ENCODE measurements at places on chromosomes 7 and 10.

DNA sequence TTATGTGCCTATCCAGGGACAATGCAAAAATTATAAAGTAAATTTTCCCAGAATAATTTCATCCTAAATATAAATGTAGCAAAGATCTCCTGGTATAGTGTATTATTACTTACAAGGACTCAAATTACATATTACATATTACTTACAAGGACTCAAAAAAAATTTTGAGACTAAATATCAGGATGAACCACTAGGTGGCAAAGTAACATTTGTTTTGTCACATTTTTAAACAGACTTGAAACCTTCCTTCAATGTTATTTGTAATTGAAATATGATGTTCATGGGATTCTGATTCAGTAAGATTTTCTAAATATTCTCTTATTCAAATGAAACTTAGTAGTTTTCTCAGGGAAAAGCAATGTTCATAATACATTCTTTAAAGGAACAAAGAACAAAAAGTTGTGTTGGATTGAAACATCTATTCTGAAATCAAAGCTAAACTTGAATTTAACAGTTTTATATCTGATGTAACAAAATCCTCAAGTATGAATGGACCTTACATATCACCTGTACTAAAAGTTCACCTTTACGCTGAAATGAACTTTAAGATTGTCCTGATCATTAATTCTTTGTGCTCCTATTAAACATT, 74.3 kb upstream of the GNAI1 start:
- DNase-seq: peak; percentile 24

GRCh38 chr7:82323806-82324205, 119.8 kb downstream of the CACNA2D1 start:
- no peak for DNase-seq

DNA sequence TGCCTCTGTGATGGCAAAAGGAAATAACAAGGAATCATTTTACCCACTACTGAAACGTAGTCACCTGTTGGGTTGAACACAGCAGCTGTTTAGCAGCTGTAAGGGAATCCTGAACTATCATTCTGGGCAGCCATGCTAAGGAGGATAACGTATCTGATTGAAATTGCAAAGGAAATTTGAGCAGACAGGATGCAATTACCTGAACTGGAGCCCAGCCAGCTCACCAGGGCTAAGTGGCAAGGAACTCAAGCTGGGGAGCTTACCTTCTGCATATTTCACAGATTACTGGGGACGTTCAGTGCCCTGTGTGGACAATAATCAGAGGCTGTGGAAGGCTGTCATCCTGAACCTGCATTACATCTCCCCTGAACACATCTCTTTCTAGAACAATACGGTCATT, 650.5 kb downstream of the SORCS3 start:
- no peak for DNase-seq

- DNase-seq: no peak
Observed at GRCh38 chr7:107164092-107164491, 4.7 kb upstream of the HBP1 start.

GRCh38 chr7:124532166-124532565, 233.4 kb downstream of the GPR37 start:
- DNase-seq: no peak

- DNase-seq: no peak
Observed at GRCh38 chr7:155919391-155920067, 107.3 kb upstream of the SHH start.

DNA sequence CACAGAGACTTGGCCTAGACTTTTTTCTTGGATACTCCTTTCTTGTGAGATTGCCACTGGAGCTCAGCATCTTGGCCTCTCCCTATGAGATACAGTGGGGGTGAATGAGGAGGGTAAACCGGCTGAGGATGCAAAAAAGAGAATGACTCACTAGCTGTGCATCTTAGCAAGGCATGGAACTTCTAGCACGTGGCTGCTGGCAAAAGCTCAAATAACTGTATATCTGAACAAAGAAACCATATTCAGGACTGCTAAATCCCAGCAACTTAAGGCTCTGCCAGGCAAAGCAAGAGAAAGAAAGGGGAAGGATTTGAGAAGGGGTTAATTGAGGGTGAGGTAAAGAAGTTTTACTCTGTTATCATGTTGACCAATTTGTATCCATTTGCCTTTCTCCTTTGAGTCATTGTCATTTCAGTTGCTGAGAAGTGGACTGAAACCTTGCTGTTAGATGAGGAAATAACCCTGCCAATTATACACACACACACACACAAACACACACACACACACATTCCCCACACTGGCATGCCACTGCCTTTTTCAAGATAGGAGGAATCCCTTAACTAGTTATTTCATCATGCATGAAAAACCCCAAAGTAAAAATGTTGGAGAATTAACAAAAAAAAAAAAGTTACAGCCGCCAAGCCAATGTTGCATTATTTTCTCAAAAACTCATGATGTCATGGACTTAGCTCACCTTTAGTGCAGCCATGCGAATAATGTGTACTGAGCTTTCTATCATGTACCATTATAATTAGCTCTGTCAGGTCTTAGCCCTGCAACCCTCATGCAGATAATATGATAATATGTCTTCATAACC, 997.3 kb downstream of the LRMDA start:
- peak; percentile 68 for DNase-seq

- DNase-seq: no peak
Observed at GRCh38 chr7:84654273-84654672, 459.7 kb upstream of the SEMA3A start.

- no peak for DNase-seq
Observed at GRCh38 chr7:108460964-108461363, 4.7 kb upstream of the NRCAM start.

- DNase-seq: no peak
Observed at GRCh38 chr7:120799147-120799546, 58.8 kb downstream of the TSPAN12 start.

- no peak for DNase-seq
Observed at GRCh38 chr10:85594239-85594638, 772.4 kb downstream of the GRID1 start.

DNA sequence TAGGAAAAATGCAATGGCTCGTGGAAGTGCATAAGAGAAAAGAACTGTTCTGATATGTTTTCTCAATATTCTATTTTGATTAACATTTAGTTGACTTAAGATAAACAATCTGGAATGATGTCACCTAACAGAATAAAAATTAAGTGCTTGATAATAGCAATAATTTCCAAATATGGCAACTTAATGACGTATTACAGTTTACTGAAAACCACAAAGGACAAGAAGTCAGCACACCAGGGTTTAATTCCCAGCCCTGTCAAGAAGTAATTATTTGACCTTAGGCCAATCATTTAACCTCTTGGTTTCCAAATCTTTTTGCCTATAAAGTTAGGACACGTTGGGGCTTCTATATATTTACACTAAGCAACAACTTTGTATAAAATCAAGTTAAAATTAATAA, 95.7 kb downstream of the CABCOCO1 start:
- DNase-seq: no peak

DNA sequence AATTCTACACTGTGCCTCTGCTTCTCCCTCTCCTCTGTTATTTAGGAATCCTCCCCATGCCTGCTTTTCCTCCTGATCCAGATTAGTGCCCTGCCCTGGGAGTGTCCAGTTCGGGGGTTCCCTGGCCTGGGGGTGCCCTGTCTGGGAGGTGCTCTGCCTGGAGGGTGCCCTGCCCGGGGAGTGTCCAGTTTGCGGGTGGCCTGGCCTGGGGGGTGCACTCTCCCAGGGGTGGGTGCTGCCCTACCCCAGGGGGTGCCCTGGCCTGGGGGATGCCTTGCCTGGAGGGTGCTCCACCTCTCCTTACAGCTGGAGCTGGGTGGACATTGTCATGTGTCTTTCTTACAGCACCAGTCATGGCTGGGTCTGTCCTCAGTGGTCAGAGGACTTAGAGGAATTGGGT, 20.2 kb downstream of the RAMP3 start:
- DNase-seq: no peak

- peak; percentile 51 for DNase-seq
Observed at GRCh38 chr7:77913977-77914607, 115.5 kb downstream of the PHTF2 start.

GRCh38 chr7:74606101-74606908, 51.2 kb upstream of the GTF2I start:
- peak; percentile 8 for DNase-seq

- no peak for DNase-seq
Observed at GRCh38 chr10:46250481-46250880, 36.3 kb upstream of the ANTXRL start.

DNA sequence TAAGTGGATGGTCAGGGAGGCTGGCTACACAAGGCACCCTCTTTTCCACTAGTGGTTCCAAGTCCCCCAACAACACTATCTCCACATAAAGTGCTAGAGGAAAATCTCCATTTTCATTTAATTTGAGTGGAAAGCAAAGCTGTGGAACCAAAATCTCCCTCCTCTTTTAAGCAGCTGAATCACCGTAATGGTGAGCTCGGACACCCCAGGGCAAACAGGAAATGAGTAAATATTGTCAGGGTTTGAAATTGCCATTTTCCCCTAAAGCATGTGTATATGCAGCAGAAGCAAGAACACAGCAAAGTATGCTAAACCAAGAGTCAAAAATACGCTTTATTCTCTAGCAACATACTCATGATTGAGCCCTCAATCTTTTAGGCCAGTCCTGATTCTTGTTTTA, 143.7 kb downstream of the GPAM start:
- DNase-seq: no peak

GRCh38 chr7:7959979-7960670, 8.5 kb upstream of the GLCCI1 start:
- no peak for DNase-seq

GRCh38 chr10:119505131-119505551, 37.4 kb downstream of the RGS10 start:
- no peak for DNase-seq

DNA sequence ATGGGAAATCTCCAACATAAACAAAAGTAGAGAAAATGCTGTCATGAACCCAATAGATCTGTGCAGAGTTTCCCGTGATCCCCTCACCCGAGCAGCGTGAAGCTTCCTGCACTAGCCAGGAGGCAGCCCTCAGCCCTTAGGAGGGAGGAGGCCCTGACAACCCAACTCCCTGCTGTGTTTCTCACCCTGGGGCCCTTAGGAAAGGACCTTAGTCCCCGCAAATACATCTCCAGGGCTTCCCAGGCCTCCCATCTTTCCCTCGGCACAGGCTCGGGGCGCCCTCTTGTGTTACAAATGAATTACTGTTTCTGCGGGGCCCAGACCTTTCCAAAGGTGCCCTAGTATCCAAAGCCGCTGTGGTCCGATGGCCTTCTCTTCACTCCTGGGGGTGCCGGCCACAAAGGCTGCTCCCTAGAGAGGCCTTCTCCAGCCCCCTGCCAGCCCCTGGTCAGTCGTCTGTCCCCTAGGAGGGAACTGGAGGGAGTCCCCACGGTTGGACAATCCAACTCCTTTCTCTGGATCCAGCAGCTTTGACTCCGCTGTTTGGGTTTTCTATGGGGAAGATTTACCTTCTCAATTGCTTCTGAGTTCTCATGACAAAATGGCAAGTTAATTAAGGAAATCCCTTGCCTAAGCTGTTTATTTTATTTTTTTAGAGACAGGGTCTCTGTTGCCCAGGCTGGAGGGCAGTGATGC, 49.9 kb upstream of the SH2B2 start:
- no peak for DNase-seq

DNA sequence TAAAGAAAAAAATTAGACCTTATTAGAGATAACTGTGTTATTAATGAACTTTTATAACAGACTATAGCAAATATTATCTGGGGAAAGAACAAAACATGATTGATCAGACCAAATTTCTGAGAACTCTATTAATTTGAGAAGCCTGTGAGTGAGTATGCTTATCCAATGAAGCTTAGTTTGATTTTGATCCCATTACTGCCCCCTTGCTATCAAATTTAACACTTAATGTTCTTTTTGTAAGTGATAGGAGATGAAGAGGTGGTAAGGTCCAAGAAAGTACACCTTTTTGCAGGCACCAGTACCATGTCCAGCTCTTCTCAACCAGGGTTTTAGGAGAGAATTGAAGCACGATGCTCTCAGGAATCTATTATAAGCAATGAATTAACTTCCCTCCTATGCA, 49.9 kb downstream of the ZNF365 start:
- DNase-seq: no peak

DNA sequence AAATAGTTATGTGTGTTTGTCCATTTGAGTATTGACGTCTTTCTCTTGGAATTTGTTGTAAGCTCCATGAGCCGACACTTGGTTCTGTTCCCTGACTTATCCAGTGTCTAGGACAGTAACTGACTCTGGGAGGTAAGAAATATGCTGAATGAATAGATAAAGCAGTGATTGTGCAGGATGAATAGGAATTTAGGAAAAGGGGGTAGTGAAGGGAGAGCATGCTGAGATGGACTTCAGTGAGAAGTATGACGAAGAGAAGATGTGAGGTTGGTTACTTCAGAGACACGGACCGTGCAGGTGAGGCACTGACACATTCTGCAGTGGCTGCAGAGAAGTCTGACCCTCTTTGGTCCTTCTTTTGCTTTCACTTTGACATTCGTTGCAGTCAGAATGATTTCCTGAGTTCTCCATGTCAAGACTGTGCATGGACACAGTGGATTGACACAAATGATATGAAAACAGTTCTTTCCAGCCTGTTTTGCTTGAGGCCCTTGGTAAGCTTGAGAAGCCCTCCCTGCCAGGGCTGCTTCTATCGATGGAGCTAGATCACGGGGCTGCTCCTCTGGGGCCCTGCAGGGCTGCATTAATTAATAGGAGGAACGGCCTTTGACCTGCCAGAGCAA, 261.5 kb upstream of the SORCS1 start:
- no peak for DNase-seq

GRCh38 chr7:44432381-44432977, 58.0 kb downstream of the NUDCD3 start:
- no peak for DNase-seq

- DNase-seq: peak; percentile 98
Observed at GRCh38 chr7:22561321-22561811, 61.4 kb upstream of the STEAP1B start.

DNA sequence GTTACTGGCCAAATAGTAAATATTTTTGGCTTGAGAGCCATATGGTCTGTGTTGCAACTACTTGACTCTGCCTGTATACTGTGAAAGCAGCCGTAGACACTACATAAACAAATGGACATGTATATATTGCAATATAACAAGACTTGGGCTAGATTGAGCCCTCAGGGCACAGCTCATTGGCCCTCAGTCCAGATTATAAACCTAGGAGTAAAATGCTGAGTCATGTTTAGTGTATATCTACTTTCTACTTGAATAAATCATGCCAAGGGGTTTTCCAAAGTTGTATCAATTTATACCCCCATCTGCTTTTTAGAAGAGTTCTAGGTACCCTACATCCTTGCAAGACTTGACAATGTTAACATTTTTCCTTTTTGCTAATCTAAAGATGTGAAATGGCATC, 27.4 kb upstream of the POU6F2 start:
- DNase-seq: no peak
